A549 treated with RU486 at 1 μM for 4 hours (cell line): ENCODE measurements at places on chromosomes 7 and 10. TPM values are rescaled to one million over a fixed set of nuclear protein-coding genes. Genes with fewer than 3 reads are reported as not detected.

Gene CHST3
- 32.7 to 41.9 TPM (median 36.2 TPM) in 5 replicates for total RNA-seq

Gene NSUN6
- 3.9 to 6.2 TPM (median 5.6 TPM) in 5 replicates for total RNA-seq

Gene CDNF
- total RNA-seq: 0.28 to 1.1 TPM (median 0.88 TPM) in 5 replicates

Gene FBXO24
- total RNA-seq: 0.21 to 0.27 TPM (median 0.27 TPM) in 3 of 5 replicates, not detected in the others

Gene GALNT17
- not detected in 5 replicates for total RNA-seq

Gene PTCD1
- 4.9 to 7.8 TPM (median 6.6 TPM) in 5 replicates for total RNA-seq

Gene LRRD1
- total RNA-seq: not detected in 5 replicates

Gene PHKG1
- total RNA-seq: 0.21 to 0.61 TPM (median 0.44 TPM) in 5 replicates

Gene FAM241B
- 13.9 to 20.5 TPM (median 18.8 TPM) in 5 replicates for total RNA-seq

Gene KCNIP2
- 0.54 to 1.2 TPM (median 0.73 TPM) in 5 replicates for total RNA-seq

Gene OR13A1
- not detected in 5 replicates for total RNA-seq

Gene CPN1
- total RNA-seq: 0.18 to 0.43 TPM (median 0.39 TPM) in 5 replicates

Gene ATE1
- total RNA-seq: 13.9 to 25.2 TPM (median 19.7 TPM) in 5 replicates

Gene AFAP1L2
- total RNA-seq: 18.1 to 27.0 TPM (median 25.9 TPM) in 5 replicates

Gene MMP21
- 0.05 TPM in 1 of 5 replicates, not detected in the others for total RNA-seq

Gene LIPJ
- total RNA-seq: not detected in 5 replicates

Gene POU6F2
- total RNA-seq: not detected in 5 replicates

Gene TRAPPC14
- total RNA-seq: 8.7 to 16.1 TPM (median 12.9 TPM) in 5 replicates

Gene C10orf67
- 0.03 to 0.24 TPM (median 0.13 TPM) in 4 of 5 replicates, not detected in the other for total RNA-seq

Gene TMEM229A
- total RNA-seq: not detected in 5 replicates

Gene MCM10
- total RNA-seq: 22.7 to 28.8 TPM (median 24.4 TPM) in 5 replicates

Gene FOXI2
- not detected in 5 replicates for total RNA-seq

Gene ARL3
- 14.7 to 15.2 TPM (median 15.2 TPM) in 5 replicates for total RNA-seq

Gene RBP4
- 5.1 to 10.4 TPM (median 9.4 TPM) in 5 replicates for total RNA-seq

Gene RET
- 0.48 to 1.1 TPM (median 0.76 TPM) in 5 replicates for total RNA-seq

Gene GPR26
- total RNA-seq: not detected in 5 replicates

Gene PVRIG
- not detected in 5 replicates for total RNA-seq

Gene PLEKHA8
- 3.9 to 6.4 TPM (median 5.7 TPM) in 5 replicates for total RNA-seq

Gene ZNF365
- total RNA-seq: 0.92 to 1.2 TPM (median 0.94 TPM) in 5 replicates

Gene CXCL12
- 0.15 to 0.17 TPM in 2 of 5 replicates, not detected in the others for total RNA-seq

Gene SCART1
- total RNA-seq: 0.06 to 0.27 TPM (median 0.22 TPM) in 5 replicates

Gene MEOX2
- not detected in 5 replicates for total RNA-seq

Gene HOXA7
- 4.0 to 5.2 TPM (median 5.0 TPM) in 5 replicates for total RNA-seq

Gene HOXA3
- total RNA-seq: 6.0 to 11.2 TPM (median 9.0 TPM) in 5 replicates

Gene ZNF804B
- not detected in 5 replicates for total RNA-seq

Gene FBXL13
- total RNA-seq: 0.19 to 0.42 TPM (median 0.31 TPM) in 4 of 5 replicates, not detected in the other

Gene ADRB1
- total RNA-seq: 0.37 to 1.1 TPM (median 0.85 TPM) in 5 replicates

Gene ATP5MK
- 250 to 552 TPM (median 478 TPM) in 5 replicates for total RNA-seq

Gene NEUROG3
- not detected in 5 replicates for total RNA-seq

Gene FGFBP3
- total RNA-seq: 1.8 to 3.1 TPM (median 2.7 TPM) in 5 replicates

Gene PIK3AP1
- 0.57 to 0.92 TPM (median 0.79 TPM) in 5 replicates for total RNA-seq

Gene AUTS2
- 3.2 to 5.1 TPM (median 4.7 TPM) in 5 replicates for total RNA-seq

Gene GPC2
- total RNA-seq: 0.54 to 1.1 TPM (median 0.96 TPM) in 5 replicates

Gene NANOS1
- 2.1 to 3.8 TPM (median 2.8 TPM) in 5 replicates for total RNA-seq

Gene C10orf105
- total RNA-seq: not detected in 5 replicates

Gene MASTL
- 14.1 to 23.9 TPM (median 21.4 TPM) in 5 replicates for total RNA-seq

Gene MAGI2
- total RNA-seq: 0.16 to 0.51 TPM (median 0.36 TPM) in 5 replicates

Gene CALHM3
- 0.35 to 0.53 TPM (median 0.41 TPM) in 5 replicates for total RNA-seq

Gene MOGAT3
- total RNA-seq: not detected in 5 replicates

Gene ZNF33A
- 6.9 to 8.9 TPM (median 7.3 TPM) in 5 replicates for total RNA-seq

Gene SPDYE11
- total RNA-seq: not detected in 5 replicates

Gene CNPY1
- total RNA-seq: not detected in 5 replicates

Gene INMT
- total RNA-seq: not detected in 5 replicates
